Stimulated activated CD8-positive, alpha-beta memory T cell treated with anti-CD3 and anti-CD28 coated beads, Interleukin-7, amount 100 ng/mL, for 24 hours (primary cell): ENCODE measurements at places on chromosomes 1 and 21.

DNA sequence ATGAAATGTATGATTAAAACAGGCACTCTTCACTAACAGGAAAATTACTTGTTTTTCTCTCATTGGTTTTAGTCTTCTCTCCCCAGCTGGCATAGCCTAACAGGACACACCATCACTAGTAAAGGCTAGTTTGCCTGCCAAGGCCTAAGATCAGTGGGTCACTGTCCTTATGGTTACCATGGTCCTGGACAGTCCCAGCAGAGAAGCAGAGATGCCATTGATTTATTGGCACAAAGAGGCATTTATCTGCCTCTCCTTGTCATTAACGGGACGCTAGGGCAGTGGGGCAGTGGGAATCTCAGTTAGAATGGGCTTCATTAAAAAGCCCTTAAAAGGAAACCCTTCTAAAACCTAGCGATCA, 13.9 kb downstream of the CD247 start:
- DNase-seq = no peak

DNA sequence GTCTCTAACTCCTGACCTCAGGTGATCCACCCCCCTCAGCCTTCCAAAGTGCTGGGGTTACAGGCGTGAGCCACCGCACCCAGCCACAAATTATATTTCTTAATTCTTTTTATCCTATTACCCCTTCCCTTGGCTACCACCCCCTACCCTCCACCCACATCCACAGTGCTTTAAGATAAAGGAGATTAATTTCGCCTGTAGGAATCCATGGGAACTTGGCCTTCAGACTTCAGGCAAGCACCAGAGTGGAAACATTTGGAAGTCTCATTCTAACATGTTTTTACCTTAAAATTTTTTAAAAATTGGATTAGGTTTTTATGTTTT, 10.4 kb downstream of the CNST start:
- DNase-seq = no peak

GRCh38 chr1:115454837-115455511, 116.9 kb upstream of the NGF start:
- no peak for DNase-seq

DNA sequence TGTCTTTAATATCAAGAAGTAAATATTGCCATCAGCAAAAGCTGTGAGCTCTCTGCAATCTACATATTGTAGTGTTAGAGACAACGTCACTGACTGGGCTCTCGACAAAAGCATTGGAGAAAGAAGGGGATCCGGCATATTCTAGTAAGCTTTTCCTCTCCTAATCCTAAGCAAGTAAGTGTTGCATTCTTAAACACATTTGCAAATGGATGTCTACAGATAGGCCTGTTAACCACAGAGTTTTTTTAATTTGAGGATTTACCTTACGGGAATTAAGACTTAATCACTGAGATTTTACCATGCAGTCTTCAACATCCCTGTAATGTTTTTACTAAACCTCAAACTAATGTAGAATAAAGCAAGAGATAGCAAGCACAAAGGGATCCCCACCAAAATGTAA, 426.5 kb upstream of the CAMK1G start:
- DNase-seq = no peak

GRCh38 chr1:37017720-37018119, 16.6 kb downstream of the GRIK3 start:
- DNase-seq = no peak

GRCh38 chr1:38088366-38088765, 41.8 kb upstream of the POU3F1 start:
- no peak for DNase-seq

DNA sequence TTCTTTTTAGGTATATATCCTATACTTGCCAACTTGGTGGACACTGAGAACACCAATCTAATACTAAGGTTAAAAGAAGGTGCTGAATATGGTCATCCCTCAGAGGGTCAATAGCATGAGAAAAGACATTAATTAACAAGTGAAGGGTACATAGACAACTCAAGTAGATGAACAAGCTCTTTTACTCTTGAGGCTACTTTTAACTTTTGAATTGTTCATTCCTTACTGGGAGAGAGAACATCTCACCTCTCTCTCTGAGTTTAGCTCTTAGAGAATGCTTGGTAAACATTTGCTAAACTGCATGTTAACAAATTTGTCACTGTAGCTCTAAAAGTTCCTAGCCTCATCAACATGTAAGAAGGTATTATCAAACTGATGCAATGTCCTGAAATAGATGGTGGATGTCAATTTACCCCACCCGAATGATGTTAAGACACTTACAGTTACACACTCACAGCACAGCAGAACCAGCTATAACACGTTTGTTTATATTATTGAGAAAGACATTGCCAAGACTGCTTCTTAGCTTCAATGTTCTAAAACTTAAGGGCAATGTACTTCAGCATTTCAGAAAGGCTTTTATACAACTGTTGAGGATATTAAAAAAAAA, 35.9 kb downstream of the HEATR1 start:
- no peak for DNase-seq

DNA sequence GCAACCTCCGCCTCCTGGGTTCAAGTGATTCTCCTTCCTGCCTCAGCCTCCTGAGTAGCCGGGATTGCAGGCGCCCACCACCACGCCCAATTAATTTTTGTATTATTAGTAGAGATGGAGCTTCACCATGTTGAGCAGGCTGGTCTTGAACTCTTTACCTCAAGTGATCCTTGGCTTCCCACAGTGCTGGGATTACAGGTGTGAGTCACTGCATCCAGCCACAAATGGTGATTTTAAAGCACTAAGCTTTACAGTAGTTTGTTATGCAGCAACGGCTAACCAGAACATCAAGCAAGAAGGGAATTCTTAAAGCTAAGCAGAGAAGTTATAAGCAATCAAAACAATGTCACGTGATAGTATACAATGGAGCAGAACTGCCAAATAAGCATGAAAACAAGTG, 65.7 kb downstream of the NVL start:
- no peak for DNase-seq

GRCh38 chr1:170594066-170594626, 62.2 kb downstream of the GORAB start:
- DNase-seq = no peak

- no peak for DNase-seq
These were observed 21.8 kb downstream of the LRRC3 start for GRCh38 chr21:44477131-44477530.
